Left ventricle myocardium superior (tissue), 1 donor: ENCODE measurements at places on chromosomes 1 and 21.

GRCh38 chr1:16215882-16216753 lies 3.7 kb upstream of the ARHGEF19 start:
- peak; percentile 82 for DNase-seq

GRCh38 chr1:3680488-3681230 lies 28.3 kb downstream of the TP73 start:
- DNase-seq = peak; percentile 7

DNA sequence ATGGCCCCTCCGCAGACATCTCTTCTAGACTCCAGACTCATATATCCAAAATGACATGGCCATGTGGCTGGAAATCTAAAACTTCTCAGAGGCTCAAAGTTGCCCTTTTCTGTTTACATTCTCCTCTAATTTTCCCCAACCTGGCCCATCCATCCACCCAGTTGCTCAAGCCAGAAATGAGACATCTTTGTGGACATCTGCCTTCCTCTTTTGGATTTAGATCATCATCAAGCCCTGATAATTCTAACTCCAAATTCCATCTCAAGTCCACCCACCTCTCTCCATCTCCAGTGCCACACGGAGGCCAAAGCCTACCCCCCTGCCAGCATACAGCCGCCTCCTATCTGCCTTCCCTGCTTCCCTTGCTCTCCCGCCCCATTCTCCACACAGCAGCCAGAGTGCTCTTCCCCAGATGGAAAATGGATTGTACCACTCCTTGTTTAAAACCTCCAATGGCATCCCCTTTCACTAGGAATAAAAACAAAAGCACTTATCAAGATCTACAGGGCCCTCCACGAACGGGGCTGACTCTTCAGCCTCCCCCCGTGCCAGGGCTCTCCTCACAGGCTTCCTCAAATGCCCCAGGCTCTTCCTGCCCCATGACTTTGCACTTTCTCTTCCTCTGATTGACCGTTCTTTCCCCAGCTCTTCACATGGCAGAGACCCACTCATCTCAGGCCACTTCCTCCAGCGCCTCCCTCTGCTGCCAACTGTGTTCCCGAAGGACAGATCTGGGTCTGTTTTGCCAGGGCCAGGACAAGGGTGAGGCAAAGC lies 40.1 kb downstream of the SYT6 start:
- no peak for DNase-seq

- DNase-seq = peak; percentile 7
Observed at GRCh38 chr1:46190539-46190938, 7.7 kb downstream of the POMGNT1 start.

DNA sequence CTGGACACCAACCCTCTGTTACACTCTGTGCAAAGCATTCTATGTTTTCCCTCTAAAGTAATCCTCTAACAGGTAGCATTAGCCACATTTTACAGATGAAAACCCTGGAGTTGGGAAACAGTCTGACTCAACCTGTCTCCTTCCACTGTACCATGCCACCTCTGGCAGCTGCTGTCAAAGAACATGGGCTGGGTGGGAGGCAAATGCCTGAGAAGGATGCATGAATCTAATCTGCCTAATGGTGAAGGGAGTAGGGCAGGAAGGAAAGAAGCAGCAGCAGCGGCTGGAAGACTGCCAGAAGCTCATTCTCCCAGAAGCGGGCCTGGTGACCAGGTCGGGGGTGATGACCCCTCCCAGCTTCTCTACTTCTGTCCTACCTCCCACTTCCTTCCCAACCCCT lies 21.7 kb downstream of the LRRC71 start:
- DNase-seq = no peak

DNA sequence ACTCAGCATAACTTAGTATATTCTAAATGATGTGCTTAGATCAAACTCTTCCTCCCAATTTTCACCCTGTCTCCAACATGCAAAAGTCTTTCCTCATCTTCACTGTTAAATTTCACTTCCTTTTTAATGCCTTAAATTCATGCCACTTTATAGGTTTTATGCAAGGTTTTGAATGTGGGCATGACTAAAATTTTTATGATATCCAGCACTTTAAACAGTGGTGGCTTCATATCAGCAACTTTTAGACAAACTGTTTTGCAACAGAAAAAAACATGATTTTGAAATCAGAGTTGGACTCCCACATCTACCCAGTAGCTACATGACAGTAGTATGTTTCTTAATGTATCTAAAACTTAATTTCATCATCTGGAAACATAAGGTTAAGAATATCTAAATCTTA lies 84.7 kb upstream of the ZP4 start:
- DNase-seq = no peak

- DNase-seq = no peak
Observed at GRCh38 chr1:219534991-219535390, 77.9 kb downstream of the ZC3H11B start.

DNA sequence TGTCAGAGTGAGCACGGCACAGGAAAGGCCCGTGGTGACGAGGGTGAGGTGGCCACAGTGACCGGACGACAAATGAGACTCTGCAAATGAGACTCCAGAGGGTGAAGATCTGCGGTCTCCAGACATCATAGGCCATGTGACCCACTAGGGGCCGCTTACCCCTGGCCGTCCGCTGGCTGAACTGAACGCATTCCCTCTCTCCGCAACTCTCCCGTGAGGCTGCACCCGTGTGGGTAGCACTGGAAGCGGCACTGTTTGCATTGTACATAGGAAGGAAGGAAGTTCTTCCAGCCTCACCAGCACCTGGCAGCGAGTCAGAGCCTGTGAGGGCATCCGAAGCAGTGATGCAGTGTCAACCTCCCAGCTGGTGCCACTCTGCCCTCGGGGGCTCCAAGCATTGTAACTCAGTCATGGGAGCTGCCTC lies 23.6 kb upstream of the SPSB1 start:
- no peak for DNase-seq

- DNase-seq = no peak
Observed at GRCh38 chr21:39850333-39850732, 16.9 kb upstream of the PCP4 start.

DNA sequence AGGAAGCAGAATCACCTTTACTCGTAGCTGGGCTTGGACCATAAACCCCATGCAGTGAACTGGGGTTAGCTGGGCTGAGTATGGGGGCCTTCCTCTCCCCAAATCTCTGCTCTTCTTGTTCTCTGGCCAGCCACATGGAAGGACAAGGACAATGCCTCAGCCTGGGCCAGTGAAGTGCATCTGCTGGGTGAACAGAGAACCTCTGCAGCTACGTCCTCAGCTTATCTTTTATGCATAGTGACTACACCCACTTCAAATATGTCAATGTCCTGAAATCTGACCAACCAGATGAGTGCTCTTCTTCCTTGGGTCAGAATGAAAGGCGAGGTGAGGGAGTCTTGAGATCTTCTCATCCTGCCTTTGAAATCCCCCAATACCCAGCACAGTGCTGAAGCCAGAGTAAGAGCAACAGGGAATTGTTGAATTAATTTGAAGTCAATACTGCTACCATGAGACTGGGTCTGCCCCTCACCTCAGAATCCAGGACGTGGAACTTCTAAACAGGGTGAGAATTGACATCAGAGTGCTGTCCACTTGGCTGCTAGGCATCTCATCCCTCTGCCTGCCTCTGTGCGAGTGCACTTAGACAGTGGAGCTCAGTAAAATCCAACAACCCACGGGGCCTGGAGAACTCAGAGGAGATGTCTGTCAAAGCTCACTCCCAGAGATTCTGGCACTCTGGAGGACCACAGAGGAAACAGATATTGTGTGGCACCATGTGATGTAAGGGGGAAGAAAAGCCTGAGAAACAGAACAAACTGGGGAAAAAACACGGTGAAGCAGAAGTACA lies 99.0 kb downstream of the IER5 start:
- DNase-seq = no peak

DNA sequence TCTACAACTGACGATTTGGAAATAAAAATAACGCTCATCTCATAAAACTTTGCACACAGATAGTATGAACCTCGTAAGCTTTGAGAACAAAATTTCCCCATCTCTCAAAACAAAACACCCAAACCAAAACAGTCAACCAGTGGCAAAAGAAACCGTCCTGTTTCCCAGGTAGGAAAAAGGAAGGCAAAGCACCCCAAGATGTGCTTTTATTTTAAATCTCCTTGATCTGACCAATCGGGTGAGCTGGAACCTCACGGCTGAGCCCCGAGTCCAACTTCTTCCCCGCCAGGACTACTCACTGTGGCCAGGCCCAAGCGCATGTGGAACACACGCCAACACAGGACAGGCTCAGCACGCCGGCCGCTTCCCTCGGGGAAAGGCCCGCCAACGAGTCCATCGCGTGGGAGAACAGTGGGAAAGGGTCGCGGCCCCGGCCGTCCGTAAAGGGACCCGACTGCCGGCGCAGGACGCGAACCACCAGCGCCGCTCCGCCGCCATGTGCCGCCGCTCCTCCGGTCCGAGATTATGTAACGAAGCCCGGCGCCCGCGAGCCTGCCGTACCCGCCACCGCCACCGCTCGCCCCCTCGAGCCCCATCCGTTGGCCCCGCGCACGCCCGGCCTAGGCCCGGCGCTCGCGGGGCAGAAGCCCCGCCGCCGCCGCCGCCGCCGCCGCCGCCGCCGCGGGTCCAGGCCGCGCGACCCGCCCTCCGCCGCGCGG lies 759 bp downstream of the AHCTF1 start:
- peak; percentile 76 for DNase-seq

- DNase-seq = no peak
Observed at GRCh38 chr1:196381544-196381943, 226.7 kb downstream of the KCNT2 start.

GRCh38 chr1:23657659-23658275 lies 33.8 kb upstream of the RPL11 start:
- DNase-seq = peak; percentile 70

DNA sequence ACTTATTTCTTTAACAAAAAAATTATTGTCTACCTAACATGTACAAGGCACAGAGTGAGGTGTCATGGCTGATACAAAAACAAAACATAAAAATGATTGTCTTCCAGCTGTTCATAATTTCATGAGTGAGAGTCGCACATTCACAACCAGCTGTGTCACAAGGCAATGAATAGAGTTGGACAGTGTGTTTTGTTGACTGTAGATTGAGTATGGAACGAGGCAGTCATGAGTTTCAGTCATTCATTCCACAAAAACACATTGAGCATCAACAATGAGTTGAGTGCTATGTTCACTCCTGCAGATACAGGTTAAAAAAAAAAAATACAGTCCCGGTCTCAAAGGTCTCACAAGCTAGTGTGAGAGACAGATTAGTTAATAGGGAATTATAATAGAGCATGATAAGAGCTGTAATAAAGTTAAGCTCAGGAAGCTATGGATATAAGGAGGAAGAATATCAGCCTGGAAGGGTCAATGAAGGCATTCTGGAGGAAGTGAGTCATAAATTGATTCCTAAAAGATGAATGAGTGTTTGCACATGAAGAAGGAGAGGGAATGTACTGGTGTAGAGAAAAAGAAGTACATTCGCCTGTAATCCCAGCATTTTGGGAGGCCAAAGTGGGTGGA lies 47.8 kb upstream of the ARHGAP29 start:
- no peak for DNase-seq
